ENCODE measurements at places on chromosomes 6 and 20.
A peak's percentile ranks its signal among the peaks of the same experiment; 100 is the strongest.

GRCh38 chr6:82363428-82364086 is at the start of gene TPBG:
Gene TPBG (plus strand): TSS chr6:82363817. CDS start chr6:82364962, 1,145 bp downstream.
- DNase-seq: peak; percentile 5

DNA sequence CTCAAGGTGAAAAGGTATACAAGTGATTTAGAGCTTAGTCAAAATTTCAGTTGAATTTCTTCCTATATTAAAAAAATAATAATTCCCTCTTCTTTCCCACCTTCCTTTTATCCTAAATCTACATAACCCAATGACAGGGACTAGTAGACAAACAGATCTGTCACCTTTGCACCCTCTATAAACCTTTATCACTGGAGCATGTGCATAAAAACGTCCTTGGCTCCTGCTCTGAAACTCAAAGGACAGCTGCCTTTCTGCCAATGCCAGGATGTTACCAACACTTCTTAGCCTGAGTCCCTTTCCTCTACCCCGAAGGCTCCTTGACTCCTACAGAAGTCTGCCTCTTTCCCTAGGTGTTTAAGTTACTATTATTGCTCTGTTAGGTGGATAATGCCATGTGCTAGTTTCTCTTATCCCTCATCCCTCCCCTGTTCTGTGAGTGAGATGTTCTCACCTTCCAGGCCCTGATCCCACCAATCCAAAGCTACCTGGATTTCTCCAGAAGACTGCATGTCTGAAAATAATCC is 4.3 kb downstream of the CLVS2 start:
- DNase-seq: no peak

DNA sequence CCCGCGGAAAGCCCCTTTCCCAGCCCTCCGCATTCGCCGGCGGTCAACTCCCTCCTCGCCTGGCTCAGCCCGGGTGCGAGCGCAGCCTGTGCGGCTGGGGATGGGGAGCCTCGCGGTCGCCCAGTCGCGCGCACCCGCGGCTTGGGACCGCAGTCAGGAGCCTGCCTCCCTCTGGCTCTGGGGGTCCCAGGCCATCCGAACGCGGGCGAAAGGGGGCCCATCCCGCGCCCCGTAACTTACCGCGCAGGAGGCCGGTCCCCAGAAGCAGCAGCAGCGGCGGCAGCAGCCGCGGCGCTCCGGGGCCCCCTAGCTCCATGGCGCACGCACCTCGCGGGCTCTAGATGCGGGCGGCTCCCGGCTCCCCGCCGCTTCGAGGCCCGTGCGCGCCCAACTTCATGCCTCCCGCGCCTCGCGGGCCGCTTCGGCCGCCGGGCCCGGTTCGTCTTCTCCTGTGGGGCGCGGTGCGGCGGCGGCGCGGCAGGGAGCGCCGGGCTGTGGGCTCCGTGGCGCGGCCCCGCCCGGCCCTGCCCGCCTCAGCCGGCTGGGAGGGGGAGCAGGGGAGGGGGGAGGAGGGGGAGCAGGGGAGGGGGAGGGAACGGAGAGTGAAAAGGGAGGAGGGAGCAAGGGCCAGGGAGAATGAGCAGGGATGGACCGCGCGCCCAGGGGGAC is at the start of gene CHRNA4:
Gene CHRNA4, minus strand, starts transcription at position 500 of the 669 bp plus-strand sequence. Its CDS starts 184 bp downstream, at position 316.
- no peak for DNase-seq

DNA sequence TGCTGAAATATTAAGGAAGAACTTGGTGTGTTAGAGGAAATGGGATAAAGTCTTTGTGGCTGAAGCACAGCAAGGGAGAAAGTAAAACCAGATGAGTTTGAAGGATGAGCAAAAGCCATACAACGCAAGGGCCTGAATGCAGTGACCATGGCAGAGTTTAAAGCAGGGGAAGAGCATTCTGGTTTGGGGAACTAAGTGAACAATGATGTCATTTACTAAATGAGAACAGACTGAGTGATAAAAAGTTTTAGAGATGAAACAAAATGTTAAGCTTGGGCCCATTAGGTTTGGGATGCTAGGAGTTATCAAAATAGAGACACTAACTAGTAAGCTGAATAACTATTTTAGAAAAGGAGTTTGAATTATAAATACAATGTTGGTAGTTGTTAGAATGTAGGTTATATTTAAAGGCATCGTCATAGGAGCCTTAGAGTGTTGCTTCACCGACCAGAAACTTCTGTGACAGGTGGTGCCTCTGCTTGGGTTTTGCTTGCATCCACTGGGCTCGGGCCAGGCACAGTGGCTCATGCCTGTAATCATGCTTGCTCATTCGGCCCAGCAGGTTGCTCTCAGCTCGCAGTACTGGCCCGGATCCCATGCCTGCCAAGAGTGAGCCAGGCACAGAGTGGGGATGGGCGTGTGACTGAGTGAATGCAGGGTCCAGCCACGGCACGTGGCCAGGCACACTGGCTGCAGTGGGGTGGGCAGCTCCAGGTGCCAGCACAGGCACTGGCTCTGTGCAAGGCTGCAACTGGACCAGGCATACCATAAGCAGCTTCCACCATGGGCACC is 37.4 kb upstream of the OPRM1 start:
- no peak for DNase-seq

GRCh38 chr20:53023732-53024520 is 51.8 kb downstream of the TSHZ2 start:
- no peak for DNase-seq

- no peak for DNase-seq
Observed at GRCh38 chr6:135066397-135066796, 11.8 kb upstream of the HBS1L start.

GRCh38 chr6:138653435-138653834 is 120.1 kb upstream of the CCDC28A start:
- no peak for DNase-seq

GRCh38 chr6:155125906-155126305 is 130.8 kb downstream of the TIAM2 start:
- DNase-seq: no peak

Measured in activated naive CD8-positive, alpha-beta T cell treated with anti-CD3 and anti-CD28 coated beads, Interleukin-2, amount 50 U/mL, for 24 hours (primary cell).